Activated T-helper 1 cell treated with Interleukin-2 at 50 U/mL for 16 hours (primary cell): ENCODE measurements at places on chromosomes 5 and 9.

DNA sequence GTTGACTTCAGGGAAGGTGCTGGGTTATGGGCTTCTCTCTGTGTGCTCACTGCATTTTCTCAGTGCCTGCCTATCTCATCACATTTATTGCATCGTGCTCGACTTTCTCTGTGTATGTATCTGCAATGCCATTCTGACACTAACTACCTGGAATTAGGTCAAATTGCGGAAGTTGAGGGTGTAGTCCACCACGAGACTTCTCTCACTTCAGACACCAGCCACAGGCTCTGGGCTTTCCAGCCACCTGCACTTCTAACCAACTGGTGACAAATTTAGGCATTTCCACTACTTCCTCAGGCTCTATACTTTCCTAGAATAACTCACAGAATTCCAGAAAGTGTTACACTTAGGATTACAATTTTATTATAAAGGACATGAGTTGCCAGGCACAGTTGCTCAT is 188.6 kb upstream of the ZNF608 start:
- no peak for DNase-seq

- DNase-seq: no peak
Measured at GRCh38 chr9:123863164-123863855, 66.6 kb downstream of the DENND1A start.

- no peak for DNase-seq
Measured at GRCh38 chr9:70113403-70114022, 69.9 kb downstream of the MAMDC2 start.

- DNase-seq: no peak
Measured at GRCh38 chr5:146283344-146283761, 55.3 kb upstream of the POU4F3 start.

DNA sequence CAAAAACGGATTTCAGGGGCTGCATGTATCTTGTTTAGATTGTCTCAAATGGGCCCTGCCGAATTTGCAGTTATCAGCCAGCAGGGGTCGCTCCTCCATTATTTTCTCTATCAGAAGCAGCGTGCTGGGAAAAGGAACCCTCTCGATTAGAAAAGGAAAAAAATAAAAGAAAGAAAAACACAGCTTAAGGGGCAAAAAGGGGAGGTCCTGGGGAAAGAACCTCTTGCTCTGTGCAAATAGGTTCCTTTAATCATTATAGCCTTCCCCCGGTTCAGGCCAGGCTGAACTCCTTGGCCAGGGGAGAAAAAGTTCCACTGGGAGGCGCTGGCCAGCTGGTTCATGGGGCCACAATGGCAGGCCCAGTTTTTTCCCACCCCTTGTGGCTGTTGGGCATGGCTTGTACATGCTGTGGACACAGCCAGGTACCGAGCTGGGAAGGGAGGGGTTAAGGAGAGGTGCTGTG is 25.0 kb upstream of the CAPSL start:
- no peak for DNase-seq

DNA sequence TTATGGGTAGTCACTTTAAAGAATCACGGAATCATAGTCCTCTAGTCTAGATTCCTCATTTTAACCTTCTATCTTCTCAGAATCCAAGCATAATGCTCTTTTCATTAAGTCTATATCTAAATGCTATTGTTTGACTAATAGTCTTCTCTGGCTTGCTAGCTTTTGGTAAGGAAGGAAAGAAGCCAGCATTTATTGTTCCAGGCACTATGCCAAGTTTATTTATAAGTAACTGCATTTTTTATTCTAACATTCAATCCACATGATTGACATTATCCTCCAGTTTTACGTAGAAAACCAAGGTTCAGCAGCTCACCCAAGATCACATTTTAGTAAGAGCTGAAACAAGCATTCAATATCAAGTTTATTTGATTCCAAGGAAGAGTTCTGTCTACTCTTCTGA is 254.2 kb downstream of the SAXO1 start:
- DNase-seq: no peak

DNA sequence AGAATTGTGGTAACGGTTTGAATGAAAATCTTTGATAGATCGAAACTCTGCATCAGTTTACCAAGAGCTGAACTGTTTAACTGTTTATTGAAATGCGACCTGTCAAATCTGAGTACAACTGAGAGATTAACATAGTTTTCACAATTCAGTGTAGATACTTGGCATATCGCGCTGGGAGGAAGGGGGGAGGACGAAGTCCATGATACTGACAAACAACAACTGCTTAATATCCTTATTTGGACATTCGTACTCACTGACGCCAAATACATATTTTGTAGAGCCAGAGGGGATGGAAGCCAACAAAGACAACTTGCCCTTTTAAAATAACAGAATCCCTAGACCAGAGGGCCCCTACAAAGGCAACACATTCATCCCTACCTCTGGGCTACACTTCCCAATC is 93.2 kb downstream of the GLIS3 start:
- DNase-seq: no peak

- DNase-seq: no peak
Measured at GRCh38 chr5:58752104-58752503, 169.2 kb downstream of the RAB3C start.

DNA sequence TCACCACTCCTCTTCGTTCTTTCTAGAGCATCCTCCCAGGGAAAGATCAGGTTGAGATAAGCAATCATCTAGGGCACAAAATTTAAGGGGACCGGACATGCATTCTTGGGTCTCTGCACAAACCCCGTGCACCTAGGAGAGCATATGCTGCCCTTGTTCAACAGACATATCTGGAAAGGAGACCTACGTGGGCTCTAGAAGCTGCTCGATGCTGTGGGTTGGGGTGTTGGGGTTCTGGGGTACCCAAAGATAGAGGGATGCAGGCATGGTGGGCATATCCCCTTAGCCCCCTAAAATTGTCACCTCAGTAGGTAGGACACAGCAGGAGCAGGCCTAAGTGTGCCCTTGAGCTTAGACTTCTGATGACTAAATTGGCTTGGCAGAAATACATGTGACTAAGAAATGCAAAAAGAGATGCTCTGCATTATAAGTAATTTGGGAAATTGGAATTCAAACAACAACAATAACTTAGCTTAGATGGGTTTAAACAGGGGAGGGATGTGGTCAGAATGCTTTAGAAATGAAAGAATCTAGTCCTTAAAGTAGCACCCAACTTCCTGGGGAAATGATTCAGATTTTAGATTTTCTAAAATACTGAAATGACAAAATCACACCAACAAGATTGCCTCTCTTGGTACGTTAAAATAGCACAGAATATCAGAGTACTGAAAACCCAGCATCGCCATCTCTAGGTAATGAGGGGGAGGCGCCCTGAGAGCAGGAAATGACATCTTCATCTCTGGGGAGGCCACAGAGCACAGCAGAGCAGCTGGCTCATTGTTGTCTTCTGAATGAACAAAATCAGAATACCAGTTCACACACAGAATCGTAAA is 172.3 kb downstream of the GNA14 start:
- no peak for DNase-seq

DNA sequence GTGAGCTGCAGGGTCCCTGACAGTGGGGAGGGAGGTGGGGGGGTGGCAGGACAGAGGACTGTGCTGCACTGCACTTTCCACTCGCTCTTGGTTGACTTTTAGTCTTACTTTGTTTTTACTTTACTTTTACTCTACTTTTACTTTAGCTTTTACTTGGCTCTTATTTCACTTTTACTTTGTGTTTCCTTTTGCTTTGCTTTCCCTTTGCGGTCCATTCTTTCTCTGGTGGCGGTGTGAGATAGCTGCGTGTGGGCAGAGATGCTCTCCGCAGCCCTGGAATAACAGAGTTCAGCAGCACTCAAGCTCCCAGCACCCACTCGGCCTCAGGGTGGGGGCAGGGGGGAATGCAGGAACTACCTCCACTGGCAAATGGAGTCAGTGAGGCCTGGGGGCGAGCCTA is 4.7 kb downstream of the AK8 start:
- DNase-seq: no peak

DNA sequence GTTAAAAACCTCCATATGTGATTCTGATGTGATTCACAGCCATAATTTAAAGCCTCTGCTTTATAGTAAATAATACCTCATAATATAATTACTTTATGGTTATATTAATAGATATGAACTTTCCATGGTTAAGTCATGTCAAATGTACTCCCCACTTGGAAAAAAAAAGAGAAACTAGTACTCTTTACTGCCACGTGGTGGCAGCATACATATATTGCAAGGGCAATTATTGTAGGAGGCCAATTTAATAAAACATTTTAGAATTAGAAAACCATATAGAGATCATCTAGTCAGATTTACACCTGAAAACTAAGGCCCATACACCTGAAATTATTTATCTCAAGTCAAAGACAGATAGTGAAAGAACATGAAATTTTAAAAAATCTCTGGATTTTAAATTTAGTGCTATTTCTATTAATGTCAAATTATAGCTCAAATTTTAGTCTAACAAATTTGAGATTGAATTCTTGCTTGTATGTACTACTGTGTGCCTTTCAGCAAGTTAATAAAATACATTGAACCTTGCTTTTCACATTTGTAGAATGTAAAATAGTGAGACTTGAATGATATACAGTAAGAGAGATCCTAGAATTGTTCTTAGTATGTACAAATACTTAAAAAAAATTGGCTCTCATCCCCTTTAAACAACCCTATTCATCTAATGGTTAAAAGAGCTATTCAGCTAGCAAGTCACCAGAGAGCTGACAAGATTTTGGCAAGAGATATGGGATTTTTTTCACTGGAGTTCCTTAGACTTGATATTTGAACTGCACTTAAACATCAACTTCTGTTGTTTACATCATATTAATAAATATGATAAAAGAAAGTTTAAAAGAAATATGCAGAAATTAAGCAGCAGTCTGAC is 603.8 kb downstream of the TLE4 start:
- DNase-seq: no peak

GRCh38 chr5:58932057-58932612 is 349.3 kb downstream of the RAB3C start:
- no peak for DNase-seq

GRCh38 chr5:99706160-99706559 is 777.4 kb upstream of the CHD1 start:
- DNase-seq: no peak

GRCh38 chr5:131081374-131081773 is 83.7 kb downstream of the HINT1 start:
- no peak for DNase-seq

DNA sequence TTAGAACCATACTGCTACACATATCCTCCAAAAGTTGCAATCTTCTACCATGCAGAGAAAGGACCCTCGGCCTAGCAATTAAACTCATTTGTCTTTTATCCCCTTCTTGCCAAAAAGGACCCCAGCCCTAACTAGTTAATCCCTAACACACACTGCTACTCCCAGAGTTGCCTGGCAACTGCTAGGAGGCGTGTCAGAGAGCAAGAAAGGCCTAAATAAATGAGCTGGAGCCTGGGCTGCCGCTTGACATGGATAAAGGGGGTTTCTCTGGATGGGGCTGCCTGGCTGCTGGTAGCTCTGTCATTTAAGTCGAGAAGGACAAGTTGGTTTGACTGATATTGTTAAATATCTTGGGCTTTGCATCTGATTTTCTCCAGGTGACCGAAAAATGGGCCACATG is 194.8 kb downstream of the CRB2 start:
- no peak for DNase-seq
